Glomerular endothelial cell (primary cell): ENCODE measurements at places on chromosomes 2 and 18. TPM values are rescaled to one million over a fixed set of nuclear protein-coding genes. Genes with fewer than 3 reads are reported as not detected.

SMYD1 gene
- total RNA-seq: not detected in 2 replicates

GCG gene
- total RNA-seq: not detected in 2 replicates

RAB12 gene
- total RNA-seq: 61.5 and 63.3 TPM in 2 replicates

MYO1B gene
- total RNA-seq: 109 and 232 TPM in 2 replicates

SIX3 gene
- not detected in 2 replicates for total RNA-seq

STPG4 gene
- not detected in 2 replicates for total RNA-seq

KLHL41 gene
- total RNA-seq: 0.18 and 0.87 TPM in 2 replicates

EHD3 gene
- 19.4 and 22.9 TPM in 2 replicates for total RNA-seq

CCDC150 gene
- 1.6 and 3.8 TPM in 2 replicates for total RNA-seq

SLC4A3 gene
- total RNA-seq: 2.0 TPM in 2 replicates

CAPN13 gene
- not detected in 2 replicates for total RNA-seq

VAMP5 gene
- 140 and 247 TPM in 2 replicates for total RNA-seq

FSHR gene
- total RNA-seq: not detected in 2 replicates

OSBPL6 gene
- total RNA-seq: 0.53 and 1.7 TPM in 2 replicates

LIMS1 gene
- 434 and 491 TPM in 2 replicates for total RNA-seq

PAX3 gene
- total RNA-seq: not detected in 2 replicates

ANO7 gene
- total RNA-seq: 0.68 and 1.4 TPM in 2 replicates

PRSS56 gene
- not detected in 2 replicates for total RNA-seq

IKZF2 gene
- total RNA-seq: 0.92 and 3.3 TPM in 2 replicates

FOXI3 gene
- total RNA-seq: not detected in 2 replicates

RAB6C gene
- total RNA-seq: not detected in 2 replicates

CHRNG gene
- total RNA-seq: not detected in 2 replicates

FAM124B gene
- 50.3 and 156 TPM in 2 replicates for total RNA-seq

CHCHD5 gene
- total RNA-seq: 11.0 and 22.7 TPM in 2 replicates

DNAJC5G gene
- 0.47 TPM in 1 of 2 replicates, not detected in the other for total RNA-seq

TUBB8B gene
- not detected in 2 replicates for total RNA-seq

NT5DC4 gene
- total RNA-seq: not detected in 2 replicates

AQP12B gene
- total RNA-seq: not detected in 2 replicates

KIAA2012 gene
- not detected in 2 replicates for total RNA-seq

BMPR2 gene
- total RNA-seq: 101 and 141 TPM in 2 replicates

SNORC gene
- 0.39 and 2.1 TPM in 2 replicates for total RNA-seq

GAREM2 gene
- total RNA-seq: 3.4 and 4.6 TPM in 2 replicates

PPP3R1 gene
- 28.1 and 39.4 TPM in 2 replicates for total RNA-seq

ARHGAP28 gene
- 6.9 and 16.5 TPM in 2 replicates for total RNA-seq

UGT1A3 gene
- total RNA-seq: not detected in 2 replicates

DSG4 gene
- not detected in 2 replicates for total RNA-seq

CKAP2L gene
- 2.5 and 4.4 TPM in 2 replicates for total RNA-seq

PLB1 gene
- total RNA-seq: 0.53 and 1.6 TPM in 2 replicates

CGREF1 gene
- total RNA-seq: 0.87 and 3.4 TPM in 2 replicates

IMPACT gene
- total RNA-seq: 20.2 and 23.3 TPM in 2 replicates

SLC5A7 gene
- not detected in 2 replicates for total RNA-seq
